ENCODE measurements at places on chromosomes 4 and X.

DNA sequence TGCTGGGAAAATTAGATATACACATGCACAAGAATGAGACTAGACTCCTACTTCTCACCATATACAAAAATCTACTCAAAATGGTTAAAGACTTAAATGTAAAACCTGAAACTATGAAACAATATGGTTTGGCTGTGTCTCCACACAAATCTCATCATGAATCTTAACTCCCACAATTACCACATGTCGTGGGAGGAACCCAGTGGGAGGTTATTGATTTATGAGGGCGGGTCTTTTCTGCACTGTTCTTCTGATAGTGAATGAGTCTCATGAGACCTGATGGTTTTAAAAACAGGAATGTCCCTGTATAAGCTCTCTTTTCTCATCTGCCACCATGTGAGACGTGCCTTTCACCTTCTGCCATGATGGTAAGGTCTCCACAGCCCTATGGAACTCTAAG lies 48.5 kb upstream of the DDX60 start:
- no peak for DNase-seq

DNA sequence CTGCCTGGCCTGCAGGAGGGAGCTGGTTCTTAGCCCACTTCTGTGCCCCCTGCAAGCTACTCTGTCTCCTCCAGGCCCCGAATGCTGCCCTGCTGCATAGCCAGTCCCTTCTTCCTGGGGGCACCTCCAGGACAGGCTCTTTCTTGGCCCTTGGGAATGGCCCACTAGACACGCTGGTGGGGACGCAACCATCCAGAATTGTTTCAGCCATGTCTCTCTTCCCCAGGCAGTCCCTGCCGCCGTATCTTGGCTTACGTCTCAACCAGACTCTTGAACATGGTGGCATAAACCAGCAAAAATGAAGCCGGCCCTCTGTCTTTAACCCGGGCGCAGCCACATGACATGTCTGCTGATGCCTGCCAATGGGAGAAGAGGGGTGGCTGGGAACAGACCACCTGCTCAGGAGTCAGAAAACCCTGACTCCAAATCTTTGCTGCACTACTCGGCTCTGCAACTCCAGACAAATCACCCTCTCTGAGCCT lies 9.0 kb downstream of the LRPAP1 start:
- DNase-seq: no peak

DNA sequence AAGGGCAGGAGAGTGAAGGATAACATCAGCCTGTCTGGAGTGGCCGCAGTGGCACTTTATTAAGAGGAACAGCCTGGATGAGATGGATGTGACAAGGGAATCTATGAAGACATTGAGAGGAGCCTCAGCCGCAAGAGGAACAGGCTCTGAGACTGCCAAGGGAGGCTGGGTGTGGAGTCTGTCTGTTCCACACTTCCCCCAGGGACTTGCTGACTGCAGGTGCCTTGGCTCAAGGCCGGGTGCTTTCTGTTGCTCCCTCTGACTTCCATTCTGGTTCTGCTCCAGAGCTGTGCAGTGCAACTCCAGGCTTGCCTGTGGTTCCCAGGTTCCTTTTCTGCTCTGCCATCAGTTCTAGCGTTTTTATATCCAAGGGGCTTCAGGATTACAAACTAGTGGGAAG lies 54.6 kb downstream of the FRMPD3 start:
- DNase-seq: no peak

- DNase-seq: no peak
These were observed 12.7 kb upstream of the STARD8 start for GRCh38 chrX:68634649-68635227.

- no peak for DNase-seq
These were observed 1320.1 kb downstream of the RPA4 start for GRCh38 chrX:98203800-98204199.

DNA sequence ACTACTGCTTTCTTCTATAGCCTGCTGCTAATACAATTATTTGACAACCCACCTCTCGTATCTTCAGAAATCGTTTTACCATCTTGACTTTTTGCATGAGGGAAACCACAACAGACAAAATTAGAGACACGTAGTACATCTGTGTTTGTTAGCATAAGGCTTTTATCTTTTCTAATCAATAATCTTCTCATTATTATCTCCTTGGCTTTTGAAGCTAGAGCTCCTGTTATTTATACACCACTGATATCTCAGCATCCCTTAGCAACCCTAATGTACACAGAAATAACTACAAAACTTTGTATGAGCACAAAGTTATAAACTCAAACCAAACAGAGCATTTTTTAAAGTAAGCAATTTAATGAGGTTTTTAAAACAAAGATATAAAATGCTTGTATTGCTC lies 39.7 kb downstream of the CORIN start:
- DNase-seq: no peak

DNA sequence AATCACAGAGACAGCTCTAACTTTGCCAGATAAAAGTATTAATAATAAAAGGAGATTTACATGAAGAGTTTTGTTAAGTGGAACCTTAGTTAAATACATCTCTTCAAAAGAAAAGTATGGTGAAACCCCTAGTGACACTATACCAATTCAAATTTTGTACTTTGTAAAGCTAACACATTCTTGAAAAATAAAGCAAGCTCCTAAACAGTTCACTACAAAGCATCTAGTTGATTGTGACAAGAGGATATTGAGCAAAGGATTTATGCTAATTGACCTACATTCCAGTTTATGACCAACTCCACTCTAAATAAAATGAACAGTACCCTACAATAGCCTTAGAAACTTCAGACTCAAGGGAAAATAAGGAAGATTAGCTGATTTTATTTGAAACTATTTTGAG lies 69.4 kb upstream of the WDR17 start:
- no peak for DNase-seq

DNA sequence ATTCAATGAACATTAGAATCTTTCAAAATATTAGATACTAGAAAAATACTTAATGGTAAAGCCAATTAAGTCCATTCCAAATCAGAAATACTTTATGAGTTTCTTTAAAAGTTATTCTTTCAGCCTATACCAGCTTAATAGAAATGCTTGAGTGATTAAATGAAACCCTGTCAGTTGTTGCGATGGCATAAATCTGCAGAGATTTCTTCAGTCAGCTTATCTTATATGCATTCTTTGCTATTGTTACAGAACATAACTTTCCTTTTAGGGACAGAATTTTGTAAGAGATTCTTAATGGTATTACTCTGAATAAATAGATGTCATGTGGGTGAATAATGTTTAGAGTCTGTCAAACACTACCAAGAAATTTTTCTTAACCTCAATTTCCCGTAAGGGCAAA lies 325.0 kb upstream of the HAND2 start:
- no peak for DNase-seq

- DNase-seq: no peak
These were observed 10.8 kb downstream of the CETN2 start for GRCh38 chrX:152819732-152820131.
